ENCODE measurements at places on chromosomes 2 and 18.

GRCh38 chr2:235950473-235950809, 217.7 kb downstream of the GBX2 start:
- no peak for DNase-seq

GRCh38 chr2:18731666-18732065, 142.3 kb upstream of the NT5C1B start:
- DNase-seq = no peak

- DNase-seq = no peak
Measured at GRCh38 chr2:139909136-139909535, 1128.9 kb upstream of the NXPH2 start.

DNA sequence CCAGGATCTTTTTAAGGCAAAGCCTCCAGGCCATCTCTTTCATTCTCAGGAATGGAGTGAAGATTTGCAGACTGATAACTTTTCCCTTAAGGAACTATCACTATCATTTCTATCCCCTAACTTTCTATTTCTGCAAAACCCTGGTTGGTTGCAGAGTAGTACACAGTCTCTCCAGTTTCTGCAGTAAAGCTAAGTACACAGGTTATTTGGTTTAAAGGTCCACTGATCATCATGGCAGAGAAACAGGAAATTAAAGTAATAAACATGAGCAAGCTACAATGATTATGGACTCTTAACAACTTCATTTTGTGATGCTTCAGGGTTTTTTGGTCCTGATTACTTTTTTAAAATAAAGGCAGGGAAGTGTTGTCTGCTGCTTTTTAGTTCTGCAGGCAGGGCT, 890.0 kb upstream of the DDX18 start:
- DNase-seq = no peak

- no peak for DNase-seq
Measured at GRCh38 chr2:84495539-84496146, 20.7 kb upstream of the DNAH6 start.

GRCh38 chr2:3301001-3301400, 76.6 kb downstream of the EIPR1 start:
- no peak for DNase-seq

- DNase-seq = no peak
Measured at GRCh38 chr2:65565681-65566080, 133.3 kb upstream of the SPRED2 start.

- no peak for DNase-seq
Measured at GRCh38 chr2:127386246-127386645, 1.5 kb downstream of the MAP3K2 start.

GRCh38 chr2:144377914-144378313, 142.0 kb downstream of the ZEB2 start:
- DNase-seq = no peak

GRCh38 chr2:64582774-64583340, 58.7 kb downstream of the AFTPH start:
- no peak for DNase-seq

- no peak for DNase-seq
Measured at GRCh38 chr18:77168811-77169311, 36.3 kb upstream of the MBP start.

- DNase-seq = no peak
Measured at GRCh38 chr2:10678225-10678624, 11.6 kb downstream of the NOL10 start.

GRCh38 chr2:217945530-217945929, 57.3 kb downstream of the TNS1 start:
- DNase-seq = no peak

GRCh38 chr2:136098441-136098840, 19.5 kb downstream of the CXCR4 start:
- no peak for DNase-seq

GRCh38 chr18:50606609-50607008, 46.7 kb downstream of the MAPK4 start:
- DNase-seq = no peak

- DNase-seq = no peak
Measured at GRCh38 chr2:75053484-75054112, 95.2 kb downstream of the POLE4 start.

GRCh38 chr2:157757500-157757899, 118.6 kb downstream of the ACVR1 start:
- no peak for DNase-seq

- DNase-seq = peak; percentile 50
Measured at GRCh38 chr2:174750923-174751441, 13.3 kb downstream of the CHRNA1 start.

- DNase-seq = no peak
Measured at GRCh38 chr2:120203251-120204021, 19.8 kb downstream of the TMEM185B start.

- DNase-seq = no peak
Measured at GRCh38 chr2:85419009-85419675, 628 bp downstream of the SH2D6 start.

- no peak for DNase-seq
Measured at GRCh38 chr2:209460151-209460761, 36.4 kb downstream of the MAP2 start.

DNA sequence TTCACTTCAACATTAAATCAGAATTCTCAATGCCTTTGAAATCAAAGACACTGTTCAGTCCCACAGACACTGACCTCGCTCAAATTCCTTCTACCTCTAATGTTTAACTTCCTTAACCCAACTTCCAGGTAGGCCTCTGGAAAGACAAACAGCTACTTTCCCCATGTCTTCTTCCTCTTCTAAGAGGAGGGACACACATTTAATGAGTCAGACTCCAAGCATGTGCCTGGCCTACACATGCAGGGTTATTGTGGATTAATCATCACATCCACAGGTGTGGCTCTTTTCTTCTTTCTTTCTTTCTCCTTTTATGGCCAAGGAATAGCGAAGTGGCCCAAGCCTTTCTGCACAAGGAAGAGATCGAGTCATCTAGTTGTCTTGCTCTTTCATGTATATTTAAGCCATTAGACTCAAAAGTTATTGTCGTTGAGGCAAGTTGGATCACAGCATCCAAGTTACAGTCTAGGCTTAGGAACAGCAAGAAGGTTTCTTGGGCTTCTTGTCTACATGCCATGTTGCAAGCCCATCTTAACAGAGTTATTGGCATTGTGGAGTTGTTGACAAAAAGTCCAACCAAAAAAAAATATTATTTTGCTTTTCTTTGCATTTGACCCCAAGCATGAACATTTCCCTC, 387.8 kb downstream of the IRS1 start:
- no peak for DNase-seq

DNA sequence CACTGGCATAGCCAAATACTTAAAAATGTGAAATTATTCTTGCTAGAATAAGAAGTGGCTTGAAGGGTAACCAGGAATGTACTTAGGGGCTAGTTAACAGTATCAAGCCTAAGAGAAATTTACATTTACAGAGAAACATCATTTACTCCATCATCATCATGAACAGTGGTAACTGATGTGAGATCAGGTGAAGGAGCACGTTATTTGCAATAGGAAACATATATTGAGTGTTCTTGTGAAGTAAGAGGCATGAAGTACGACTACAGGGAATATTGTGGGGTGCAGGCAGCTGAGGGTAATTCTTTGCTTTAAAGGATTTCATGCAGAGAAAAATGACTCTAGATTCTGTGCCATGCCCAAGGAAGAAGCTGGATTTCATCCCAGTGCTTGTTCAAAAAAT, 220.8 kb downstream of the GALNT13 start:
- no peak for DNase-seq

GRCh38 chr18:58221060-58221725, 177.2 kb downstream of the NEDD4L start:
- DNase-seq = no peak

DNA sequence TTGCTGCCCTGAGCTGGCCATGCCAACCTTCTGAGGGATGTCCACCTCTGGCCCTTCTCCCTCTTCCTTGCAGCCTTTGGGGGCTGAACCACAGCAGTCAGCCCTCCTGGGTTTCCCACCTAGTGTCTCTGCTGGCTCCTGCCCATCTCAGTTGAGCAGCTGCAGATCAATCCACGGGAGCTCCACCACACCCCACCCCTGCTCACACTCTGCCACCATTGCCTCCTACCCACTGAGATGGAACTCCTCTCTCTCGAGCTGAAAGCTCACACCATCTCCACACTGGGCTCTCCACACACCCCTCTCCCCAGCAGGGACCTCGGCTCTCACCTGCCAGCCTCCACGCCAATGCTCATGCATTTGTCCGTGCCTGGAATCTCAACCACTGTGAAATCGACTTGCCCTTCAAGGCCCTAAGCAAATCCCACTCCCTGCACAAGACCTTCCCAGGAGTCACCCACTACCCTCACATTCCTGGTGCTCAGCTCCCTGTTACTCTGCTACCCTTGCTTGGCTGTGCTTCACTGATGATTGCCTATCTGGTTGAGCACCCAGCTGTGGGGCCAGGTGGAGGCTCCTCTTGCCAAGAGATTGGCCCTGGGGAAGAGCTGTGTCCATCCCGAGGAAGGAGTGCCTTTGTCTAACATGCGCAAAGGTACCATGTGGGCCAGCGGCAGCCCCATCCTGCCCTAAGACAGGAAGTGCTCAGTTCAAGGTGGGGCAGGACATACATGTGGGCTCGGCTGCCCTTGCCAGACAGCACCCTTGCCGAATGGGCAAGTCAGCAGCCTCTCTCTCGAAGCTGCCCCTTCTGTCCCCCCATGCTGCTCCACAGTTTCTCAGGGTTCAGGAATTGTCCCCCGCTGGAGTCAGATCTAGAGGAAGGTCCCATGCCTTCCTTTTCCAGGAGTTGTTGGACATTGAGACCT, 208.7 kb downstream of the CYP26B1 start:
- no peak for DNase-seq

GRCh38 chr2:105177008-105177407, 64.5 kb upstream of the GPR45 start:
- DNase-seq = no peak

GRCh38 chr2:236803621-236804020, 234.0 kb downstream of the ACKR3 start:
- DNase-seq = no peak

DNA sequence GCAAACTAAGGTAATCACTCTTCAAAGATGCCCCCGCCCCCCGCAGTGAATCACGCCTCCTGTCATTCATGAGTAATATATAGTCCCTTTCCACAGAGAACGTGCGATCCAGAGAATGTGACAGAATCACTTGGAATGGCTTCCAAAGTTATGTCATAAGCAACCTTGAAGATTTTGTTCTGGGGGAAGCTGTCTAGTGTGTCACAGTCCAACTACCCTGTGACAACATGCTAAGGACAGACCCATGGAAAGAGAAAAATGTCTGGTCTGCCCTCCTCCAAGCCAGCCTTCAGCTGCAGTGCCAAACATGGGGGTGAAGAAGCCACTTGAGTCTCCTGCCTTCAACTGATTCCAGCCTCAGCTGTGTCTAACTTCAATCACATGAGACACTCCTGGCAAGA, 259.1 kb downstream of the SS18 start:
- DNase-seq = no peak

DNA sequence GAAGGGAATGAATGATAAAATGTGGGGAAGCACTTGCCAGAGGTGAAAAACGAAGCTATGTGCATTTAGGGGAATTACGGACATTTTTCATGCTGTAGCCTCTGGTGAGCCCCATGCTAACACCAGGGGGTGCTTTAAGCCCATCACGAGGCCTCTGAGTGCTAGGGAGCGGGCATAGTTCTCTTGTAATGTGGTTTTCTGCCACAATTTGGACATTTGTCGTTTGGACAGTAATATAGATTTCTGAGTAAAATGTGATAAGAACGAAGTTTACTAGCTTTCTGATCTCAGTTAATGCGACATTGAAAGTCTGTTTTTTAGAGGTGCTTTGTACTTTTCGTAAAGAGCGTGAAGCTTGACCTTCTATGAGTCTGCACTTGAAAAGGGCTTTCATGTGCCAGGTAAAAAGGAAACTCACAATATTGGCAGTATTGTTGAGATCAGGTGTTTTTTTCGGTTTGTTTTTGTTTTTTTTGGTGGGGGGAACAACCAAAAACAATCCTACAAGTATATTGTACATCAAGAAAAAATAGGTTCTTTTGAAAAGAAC, 50.6 kb downstream of the TRAF3IP1 start:
- DNase-seq = peak; percentile 18

DNA sequence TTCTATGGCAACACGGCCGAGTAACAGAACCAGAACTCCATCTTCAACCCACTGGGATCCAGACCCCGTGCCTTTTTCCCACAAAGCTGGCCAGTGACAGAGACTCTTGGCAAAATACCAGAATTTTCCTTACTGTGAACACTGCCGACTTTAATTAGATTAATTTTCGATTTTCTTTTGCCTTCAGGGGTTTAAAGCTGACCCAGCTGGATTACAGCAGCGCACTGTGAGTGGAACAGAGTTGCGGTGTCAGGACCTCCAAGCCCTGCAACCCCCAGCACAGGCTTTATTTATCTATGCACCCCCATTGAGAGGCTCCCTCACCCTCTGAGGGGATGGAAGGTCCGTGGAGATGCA, 36.4 kb downstream of the CTIF start:
- DNase-seq = no peak

DNA sequence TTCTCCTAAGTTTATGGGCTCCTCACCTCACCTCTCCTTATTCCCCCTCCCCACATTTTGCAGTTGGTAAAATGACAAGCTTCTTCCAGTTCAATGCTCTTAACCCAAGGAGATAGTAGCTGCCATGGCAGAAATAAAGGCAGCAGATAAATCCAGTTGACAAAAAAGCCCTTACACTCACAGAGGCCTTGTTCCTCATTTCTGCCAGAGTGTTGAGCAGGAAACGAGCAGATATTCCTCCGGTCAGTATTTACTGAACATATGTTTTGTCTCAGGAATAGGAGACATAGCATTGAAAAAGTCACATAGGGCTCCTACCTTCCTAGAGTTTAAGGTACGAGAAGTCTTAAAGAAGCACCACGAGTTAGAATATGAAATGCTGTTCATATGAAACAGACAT, 493.7 kb upstream of the TNP1 start:
- DNase-seq = no peak

GRCh38 chr2:176105078-176105729, 1.9 kb upstream of the HOXD11 start:
- DNase-seq = no peak

DNA sequence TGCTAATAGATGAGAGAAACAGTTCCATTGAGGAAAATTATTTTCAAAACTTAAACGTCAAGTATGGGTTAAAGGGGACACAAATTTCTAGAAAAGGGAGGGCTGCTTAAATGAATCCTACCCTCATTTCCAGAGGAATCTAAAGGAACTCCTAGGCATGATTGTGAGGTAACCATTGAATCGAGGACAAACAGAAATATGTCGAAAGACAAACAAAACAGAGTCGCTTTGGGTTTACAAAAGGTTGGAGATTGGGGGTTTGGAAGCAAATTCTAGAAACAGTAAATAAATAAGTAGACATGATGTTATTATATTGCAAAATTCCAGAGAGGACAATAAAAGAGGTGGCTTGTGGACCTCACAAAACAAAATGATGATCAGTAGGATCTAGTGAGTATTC, 173.1 kb downstream of the FTCDNL1 start:
- no peak for DNase-seq

- DNase-seq = no peak
Measured at GRCh38 chr2:38509947-38510326, 92.8 kb downstream of the HNRNPLL start.

DNA sequence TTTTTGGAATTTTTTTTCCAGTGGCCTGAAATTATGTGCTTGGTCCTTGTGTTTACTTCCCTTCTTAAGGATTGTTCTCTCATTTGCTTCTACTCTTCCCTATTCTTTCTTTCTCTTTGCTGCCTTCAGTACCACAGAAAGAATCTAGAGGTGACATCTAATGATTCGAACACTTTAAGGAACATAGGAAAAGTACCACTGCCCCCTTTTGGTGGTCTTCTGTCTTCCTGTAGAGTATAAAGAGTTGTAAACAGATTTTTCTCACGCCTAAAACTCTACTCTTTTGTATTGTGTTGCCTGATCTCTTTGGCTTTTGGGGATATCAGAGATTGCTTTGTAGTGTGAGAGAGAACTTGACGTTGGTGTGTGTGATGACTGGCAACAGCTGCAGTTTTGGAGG, 7.0 kb upstream of the SCTR start:
- DNase-seq = no peak

GRCh38 chr2:65430603-65431420, 1.6 kb downstream of the SPRED2 start:
- DNase-seq = peak; percentile 54
